ENCODE measurements at places on chromosomes 3 and 15.

GRCh38 chr15:60152386-60152785 is 148.3 kb downstream of the FOXB1 start:
- DNase-seq = no peak

DNA sequence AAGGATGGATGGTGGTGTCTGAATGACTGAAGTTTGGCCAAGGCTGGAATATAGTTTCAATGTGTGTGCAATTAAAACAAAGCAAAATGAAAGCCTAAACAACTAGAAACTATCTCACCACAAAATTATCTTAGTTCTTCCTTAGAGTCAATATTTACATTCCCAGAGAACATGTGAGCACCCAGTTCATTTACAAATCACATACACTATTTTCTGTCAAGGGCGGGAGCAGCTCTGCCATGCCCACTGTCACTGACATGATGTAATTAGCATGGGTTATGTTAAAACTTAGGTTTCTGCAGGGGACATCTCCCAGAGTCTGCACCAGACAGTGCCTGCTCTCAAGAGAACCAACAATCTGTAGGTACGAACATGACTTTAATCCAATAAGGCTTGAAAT is 65.0 kb downstream of the PDZRN3 start:
- DNase-seq = no peak

GRCh38 chr3:134065252-134066157 is 35.8 kb upstream of the SLCO2A1 start:
- no peak for DNase-seq

DNA sequence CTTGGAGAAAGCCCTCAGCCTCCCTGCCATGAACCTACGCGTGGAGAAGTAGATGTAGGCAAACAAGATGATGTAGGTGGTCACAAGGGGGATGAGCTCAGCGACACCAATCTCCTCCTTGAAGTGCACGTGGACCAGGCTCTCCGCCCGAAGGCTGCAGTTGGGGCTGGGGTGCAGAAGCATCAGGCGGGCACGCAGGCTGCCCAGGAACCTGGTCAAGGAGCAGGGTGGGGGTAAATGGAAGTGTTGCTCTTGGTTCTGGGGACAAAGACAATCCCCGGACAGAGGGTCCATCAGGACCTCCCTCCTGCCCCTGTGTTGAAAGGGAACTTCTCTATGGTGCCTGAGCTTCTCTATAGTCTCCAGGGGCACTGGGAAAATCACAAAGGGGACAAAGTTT is 45.1 kb downstream of the PTPN23 start:
- no peak for DNase-seq

DNA sequence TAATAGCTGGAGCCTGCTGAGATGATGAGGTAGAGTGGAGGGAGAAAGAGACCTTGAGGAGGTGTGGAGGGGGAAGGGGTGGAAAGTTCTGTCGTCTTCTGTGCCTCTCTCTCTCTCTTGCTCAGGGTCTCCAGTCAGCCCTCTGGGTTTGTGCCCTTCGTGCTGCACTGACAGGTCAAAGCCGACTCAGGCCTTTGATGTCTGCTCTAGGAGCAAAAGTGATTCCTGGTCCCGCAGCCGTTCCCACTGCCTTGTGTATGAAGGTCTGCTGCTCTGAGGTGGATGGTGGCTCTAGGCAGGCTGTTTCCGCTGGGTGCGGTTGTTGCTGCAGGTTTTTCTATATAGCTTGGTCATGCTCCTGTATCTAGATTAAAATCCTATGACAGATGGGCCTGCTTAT is 89.4 kb downstream of the IGF1R start:
- DNase-seq = no peak

GRCh38 chr15:39595338-39596221 is 14.7 kb downstream of the THBS1 start:
- DNase-seq = no peak
